ENCODE measurements at places on chromosomes 12 and 14.

- DNase-seq = no peak
Observed at GRCh38 chr14:34328178-34328577, 133.9 kb downstream of the SPTSSA start.

GRCh38 chr12:51898506-51898905 is 8.8 kb upstream of the ACVRL1 start:
- DNase-seq = no peak

DNA sequence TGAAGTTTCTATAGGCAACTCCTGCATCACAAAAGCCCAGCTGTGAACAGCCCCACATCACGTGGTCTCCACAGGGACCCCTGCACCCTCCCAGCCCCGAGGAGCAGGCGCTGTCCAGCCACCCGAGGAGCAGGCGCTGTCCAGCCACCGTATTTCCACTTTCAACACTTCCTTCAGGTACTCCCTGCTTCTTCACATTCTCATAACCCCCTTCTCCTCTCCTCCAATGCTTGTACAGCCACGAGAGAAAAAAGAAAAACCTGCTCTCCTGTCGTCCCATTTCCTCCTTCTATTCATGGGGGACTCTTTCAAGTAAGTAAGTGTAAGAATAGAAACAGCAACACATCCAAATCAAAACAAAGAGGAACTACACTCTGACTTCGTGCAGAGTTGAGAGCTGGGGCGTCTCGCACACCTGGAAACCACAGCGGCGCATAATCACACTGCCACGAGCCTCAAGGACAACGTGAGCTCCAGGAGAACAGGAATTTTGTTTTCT is 11.9 kb downstream of the CDC42BPB start:
- DNase-seq = no peak

- DNase-seq = peak; percentile 8
Observed at GRCh38 chr12:32139064-32139421, 32.4 kb downstream of the BICD1 start.

- DNase-seq = no peak
Observed at GRCh38 chr12:32117316-32117715, 10.7 kb downstream of the BICD1 start.

All from stimulated activated CD4-positive, alpha-beta T cell treated with anti-CD3 and anti-CD28 coated beads, Interleukin-4, amount 100 ng/mL, for 1 hour (primary cell).